Activated CD4-positive, alpha-beta T cell treated with anti-CD3 and anti-CD28 coated beads, Interleukin-2, amount 10 ng/mL, durations not matched to agents 7 days and 5 days (primary cell): ENCODE measurements at places on chromosomes 11 and 22. TPM values are rescaled to one million over a fixed set of nuclear protein-coding genes. Genes with fewer than 3 reads are reported as not detected.

Gene CCDC116
- 0.97 TPM for total RNA-seq

Gene SHISA8
- not detected for total RNA-seq

Gene COMMD9
- 52.8 TPM for total RNA-seq

Gene NRXN2
- total RNA-seq, result 0.15 TPM

Gene NTM
- not detected for total RNA-seq

Gene PDE2A
- total RNA-seq, result 0.48 TPM

Gene TMEM86A
- 0.42 TPM for total RNA-seq

Gene SYT7
- not detected for total RNA-seq

Gene ACR
- not detected for total RNA-seq

Gene OR52I1
- not detected for total RNA-seq
